GM13976 (cell line): ENCODE measurements at places on chromosomes 5 and 9.
A peak's percentile ranks its signal among the peaks of the same experiment; 100 is the strongest.

GRCh38 chr9:36823466-36823865, 210.6 kb downstream of the PAX5 start:
- no peak for DNase-seq

DNA sequence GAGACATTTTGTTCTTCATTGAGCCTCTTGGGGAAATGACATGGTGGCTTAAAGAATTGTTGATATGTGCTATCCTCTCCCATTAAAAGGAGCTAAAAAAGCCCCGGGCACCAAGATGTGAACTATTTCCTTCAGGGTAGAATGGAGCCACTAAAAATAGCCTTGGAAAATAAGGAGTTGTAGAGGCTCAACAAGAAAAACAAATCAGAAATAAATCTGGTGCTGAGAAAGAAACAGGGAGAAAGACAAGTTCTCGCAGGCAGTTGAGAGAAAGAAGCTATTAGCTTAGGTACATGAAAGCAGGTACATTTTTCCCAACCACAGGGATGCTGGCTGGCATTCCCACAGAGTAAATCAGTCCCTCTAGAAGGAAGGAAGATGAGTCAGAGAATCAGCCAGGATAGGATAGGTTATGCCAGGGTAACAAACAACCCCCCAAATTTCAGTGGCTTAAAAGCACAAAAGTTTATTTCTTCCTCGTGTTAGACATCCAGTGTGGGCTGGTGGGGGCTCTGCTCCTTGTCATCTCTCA, 134.6 kb upstream of the ADRA1B start:
- DNase-seq = no peak

GRCh38 chr5:123472150-123472924, 39.6 kb upstream of the CSNK1G3 start:
- DNase-seq = no peak

GRCh38 chr5:149540089-149540488, 11.2 kb downstream of the CSNK1A1 start:
- DNase-seq = no peak

- no peak for DNase-seq
Observed at GRCh38 chr9:4550777-4551484, 60.7 kb downstream of the SLC1A1 start.

DNA sequence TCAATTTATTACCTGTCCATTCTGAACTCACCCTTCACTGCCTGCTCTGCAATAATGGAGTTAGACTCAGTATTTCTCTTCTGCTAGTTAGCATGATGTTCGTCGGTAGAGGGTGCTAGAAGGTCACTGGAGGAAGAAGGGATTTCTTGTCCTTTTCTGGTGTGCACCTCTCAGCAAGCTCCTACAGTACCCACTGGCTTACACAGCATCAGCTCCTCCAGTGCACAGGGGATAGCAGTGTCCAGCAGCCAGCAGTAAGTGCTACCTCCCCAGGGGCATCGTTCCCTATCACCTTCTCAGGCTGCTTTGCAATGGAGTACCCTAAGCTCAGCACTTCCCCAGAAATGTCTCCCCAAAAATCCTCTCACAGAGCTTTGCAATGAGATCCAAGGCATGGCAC, 45.9 kb upstream of the APC start:
- DNase-seq = peak; percentile 12

DNA sequence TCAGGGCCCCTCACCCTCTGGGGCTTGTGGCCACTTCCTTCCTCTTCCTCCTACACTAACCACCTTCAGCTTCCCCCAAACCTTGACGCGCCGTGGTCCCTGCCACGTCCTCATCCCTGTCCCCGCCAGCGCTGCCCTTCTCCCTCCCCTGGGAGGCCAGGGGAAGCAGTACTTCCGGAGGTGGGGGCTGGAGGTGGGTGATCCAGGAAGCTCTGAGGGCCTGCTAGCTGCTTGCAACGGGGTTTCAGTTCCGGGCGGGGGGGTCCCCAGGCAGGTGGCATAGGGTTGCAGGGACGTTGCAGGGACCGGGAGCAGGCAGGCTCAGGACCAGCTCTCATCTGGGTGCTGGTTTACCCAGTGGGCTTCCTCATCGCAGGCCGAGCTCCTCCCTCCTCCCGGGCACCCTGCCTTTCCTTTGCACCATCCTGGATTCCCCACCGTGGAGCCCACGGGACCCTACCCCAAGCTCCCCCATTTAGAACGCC, 70.0 kb downstream of the RXRA start:
- DNase-seq = peak; percentile 76

GRCh38 chr5:93236807-93237421, 344.1 kb downstream of the NR2F1-AS1 start:
- DNase-seq = no peak

- DNase-seq = no peak
Observed at GRCh38 chr9:110016340-110016739, 191.6 kb downstream of the C9orf152 start.

DNA sequence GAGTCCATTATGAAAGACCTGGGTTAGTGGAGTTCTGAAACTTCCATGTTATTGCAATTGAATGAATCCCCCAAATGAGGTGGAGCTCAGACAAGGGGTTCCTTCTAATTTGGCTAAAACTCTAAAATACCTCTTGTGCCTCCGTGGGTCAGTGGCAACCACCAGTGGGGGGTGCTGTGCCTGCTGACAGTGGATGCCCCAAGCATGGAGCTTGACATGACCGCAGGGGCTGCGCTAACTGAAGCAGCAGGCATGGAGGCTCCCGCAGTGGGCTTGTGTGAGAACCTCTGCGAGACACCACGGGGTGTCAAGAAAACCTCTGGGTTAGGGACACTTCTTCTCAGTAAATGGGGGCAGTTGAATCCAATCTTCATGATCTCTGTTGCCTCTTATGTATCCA, 200.5 kb downstream of the DRD1 start:
- DNase-seq = no peak

GRCh38 chr9:99092643-99093491, 12.0 kb upstream of the TGFBR1 start:
- no peak for DNase-seq

DNA sequence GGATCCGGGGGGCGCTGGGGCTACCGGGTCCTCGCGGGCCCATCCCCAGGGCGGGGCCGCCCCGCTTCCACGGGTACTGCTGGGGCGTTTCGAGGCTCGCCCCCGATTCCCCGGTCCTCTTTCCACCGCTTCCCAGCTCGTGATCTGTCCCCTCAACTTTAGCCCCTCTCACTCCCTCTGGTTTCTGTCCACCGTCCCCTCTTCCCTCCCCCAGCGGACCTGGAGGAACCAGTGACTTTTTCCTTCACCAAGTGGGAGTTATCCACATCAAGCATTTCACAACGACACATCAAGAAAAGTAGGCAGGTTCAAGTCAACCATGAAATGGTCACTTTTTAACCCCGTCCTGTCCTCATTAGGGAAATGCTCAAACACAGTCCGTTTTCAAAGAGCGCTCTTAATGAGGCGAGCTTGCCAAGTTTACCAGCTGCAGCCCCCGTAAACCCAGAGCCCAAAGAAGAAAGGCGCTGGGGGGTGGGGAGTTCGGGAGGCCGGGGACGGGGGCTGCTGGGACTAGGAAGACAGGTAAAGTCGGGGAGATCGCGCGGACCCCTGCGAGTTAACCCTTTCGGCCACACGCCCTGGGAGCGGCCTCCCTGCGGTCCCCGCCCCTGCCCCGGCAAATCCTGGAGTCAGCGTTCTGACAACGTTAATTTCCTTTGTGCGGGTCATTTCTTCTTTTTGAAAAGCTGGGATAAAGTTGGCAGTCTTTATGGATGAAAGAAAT, 2.1 kb upstream of the NFIB start:
- peak; percentile 20 for DNase-seq

- DNase-seq = no peak
Observed at GRCh38 chr5:133309166-133309795, 257.5 kb downstream of the HSPA4 start.

DNA sequence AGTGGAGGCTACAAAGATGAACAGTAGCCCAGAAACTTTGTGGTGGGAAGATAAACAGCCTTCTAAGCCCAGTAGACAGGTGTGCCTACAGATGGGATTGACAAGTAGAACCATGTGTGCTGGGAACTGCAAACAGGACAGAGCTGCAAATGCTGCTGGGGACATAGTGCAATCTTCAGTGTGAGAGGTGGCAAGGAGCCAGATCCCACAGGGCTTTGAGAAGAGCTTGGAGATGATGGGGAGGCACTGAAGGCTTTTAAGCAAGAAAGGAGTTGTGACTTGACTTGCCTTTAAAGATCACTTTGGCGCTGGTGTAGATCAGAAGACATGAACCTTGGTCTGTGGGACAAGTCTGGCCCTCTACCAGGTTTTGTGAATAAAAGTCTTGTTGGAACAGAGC, 675.2 kb downstream of the ACTL7B start:
- no peak for DNase-seq

- DNase-seq = no peak
Observed at GRCh38 chr5:515273-515836, 8.9 kb downstream of the SLC9A3 start.

DNA sequence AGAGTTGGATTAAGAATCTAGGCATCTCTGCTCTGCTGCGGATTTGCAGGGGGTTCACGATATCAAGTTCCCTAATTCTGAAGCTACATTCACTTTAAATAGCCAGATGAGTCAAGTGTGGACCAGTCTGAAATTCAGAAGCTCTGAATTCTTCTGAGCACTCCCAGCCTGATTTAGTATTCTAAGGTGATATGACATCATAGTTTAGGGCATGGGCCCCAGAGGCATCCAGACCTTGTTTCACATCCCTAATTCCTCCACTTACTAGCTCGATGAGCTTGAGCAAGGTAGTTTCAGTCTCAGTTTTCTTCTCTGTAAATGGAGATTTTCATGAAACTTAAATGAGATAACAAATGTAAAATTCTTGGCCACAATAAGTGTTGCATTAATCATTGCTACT, 65.2 kb downstream of the TMEM167A start:
- peak; percentile 62 for DNase-seq

DNA sequence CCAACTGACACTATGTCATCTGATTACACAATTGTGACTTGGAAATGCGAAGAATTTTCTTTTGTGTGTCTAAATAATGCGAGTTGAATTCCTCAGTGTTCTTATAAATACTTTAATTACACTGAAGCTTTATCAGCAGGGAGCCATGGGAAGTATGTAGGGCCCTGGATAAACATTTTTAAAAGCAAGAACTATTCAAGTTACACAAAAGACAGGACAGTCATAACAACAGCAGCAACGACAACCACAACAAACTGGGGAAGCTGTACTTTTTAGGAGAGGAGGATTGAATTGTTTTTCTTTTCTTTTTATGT, 250.3 kb upstream of the ZNF608 start:
- no peak for DNase-seq

- peak; percentile 13 for DNase-seq
Observed at GRCh38 chr5:103582364-103582763, 19.8 kb upstream of the NUDT12 start.

DNA sequence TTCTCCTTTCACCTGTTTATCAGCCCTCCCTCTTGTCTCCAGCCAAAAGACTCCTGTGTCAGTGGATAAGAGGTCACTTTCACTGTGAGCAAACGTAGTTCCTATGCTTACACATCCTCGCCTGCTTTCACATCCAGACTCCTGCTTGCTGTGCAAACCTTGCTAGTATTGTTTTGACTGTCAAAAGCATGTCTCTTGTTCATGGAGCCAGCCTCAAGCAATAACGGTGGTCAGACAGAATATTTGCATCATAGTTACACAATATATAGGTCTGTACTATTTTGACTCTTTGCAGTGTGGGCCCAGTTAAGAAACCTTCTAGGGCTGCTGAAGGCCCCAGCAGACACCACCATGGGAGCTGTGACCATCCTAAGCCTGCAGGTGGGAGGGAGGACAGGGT, 420.0 kb downstream of the SEMA5A start:
- DNase-seq = peak; percentile 40

GRCh38 chr9:131703697-131704096, 36.2 kb downstream of the RAPGEF1 start:
- DNase-seq = no peak

- no peak for DNase-seq
Observed at GRCh38 chr5:117337064-117337749, 762.6 kb upstream of the SEMA6A start.

- DNase-seq = no peak
Observed at GRCh38 chr9:34370970-34371880, 5.5 kb downstream of the MYORG start.

DNA sequence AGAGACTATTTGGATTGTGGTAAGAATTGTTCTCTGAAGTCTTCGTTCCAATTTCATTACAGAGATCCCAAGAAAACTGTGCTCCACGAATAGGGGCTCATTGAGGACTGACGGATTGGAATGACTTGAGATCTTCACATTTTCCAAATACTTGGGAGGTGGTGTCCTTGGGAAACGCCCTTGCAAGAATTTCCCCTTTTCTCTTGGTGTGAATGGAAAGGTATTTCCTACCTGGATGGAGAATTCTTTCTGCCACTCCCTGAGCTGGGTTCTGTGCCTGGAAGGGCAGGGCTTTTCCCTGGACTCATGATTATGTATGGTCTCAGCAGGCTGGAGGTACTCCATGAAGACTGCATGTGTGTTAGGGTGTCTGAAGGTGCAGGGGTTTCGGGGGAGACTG, 53.9 kb downstream of the SNX18 start:
- no peak for DNase-seq

- DNase-seq = no peak
Observed at GRCh38 chr5:14741801-14742440, 77.4 kb downstream of the OTULIN start.
